ENCODE measurements at places on chromosomes 5 and 9. TPM values are rescaled to one million over a fixed set of nuclear protein-coding genes. Genes with fewer than 3 reads are reported as not detected.

The NFIL3 gene
- 15.1 TPM for polyA plus RNA-seq

The PHPT1 gene
- polyA plus RNA-seq: 129 TPM

The EDIL3 gene
- polyA plus RNA-seq: 89.7 TPM

The THOC3 gene
- polyA plus RNA-seq: 6.5 TPM

The PCDHGA12 gene
- polyA plus RNA-seq: 2.5 TPM

The SPINK13 gene
- polyA plus RNA-seq: not detected

The WDR31 gene
- polyA plus RNA-seq: 0.54 TPM

The FOXD4L3 gene
- polyA plus RNA-seq: not detected

The WNT8A gene
- not detected for polyA plus RNA-seq

The CCNJL gene
- not detected for polyA plus RNA-seq

The PCDHGB4 gene
- polyA plus RNA-seq: 0.50 TPM

The SPATA31E1 gene
- polyA plus RNA-seq: not detected

The PDLIM4 gene
- polyA plus RNA-seq: 12.8 TPM

The OR1Q1 gene
- polyA plus RNA-seq: not detected

The MELK gene
- polyA plus RNA-seq: 1.4 TPM

The ADCY2 gene
- 0.56 TPM for polyA plus RNA-seq

The ENHO gene
- not detected for polyA plus RNA-seq

The GNA14 gene
- polyA plus RNA-seq: 1.0 TPM

The ACTBL2 gene
- polyA plus RNA-seq: not detected

The NEUROG1 gene
- polyA plus RNA-seq: not detected

The SGCD gene
- 12.2 TPM for polyA plus RNA-seq

The DRD1 gene
- 0.13 TPM for polyA plus RNA-seq

The FCN2 gene
- polyA plus RNA-seq: not detected

The GLRA1 gene
- polyA plus RNA-seq: not detected

The BASP1 gene
- 53.0 TPM for polyA plus RNA-seq

The WNK2 gene
- 0.13 TPM for polyA plus RNA-seq

The PAEP gene
- not detected for polyA plus RNA-seq

The LRRC19 gene
- not detected for polyA plus RNA-seq

The SWI5 gene
- polyA plus RNA-seq: 22.7 TPM

The ENC1 gene
- 2.8 TPM for polyA plus RNA-seq

The GPX3 gene
- 520 TPM for polyA plus RNA-seq

The GMCL2 gene
- polyA plus RNA-seq: not detected

The SIMC1 gene
- 4.6 TPM for polyA plus RNA-seq

The ZBTB34 gene
- 2.1 TPM for polyA plus RNA-seq

The IGFBPL1 gene
- 0.72 TPM for polyA plus RNA-seq

The SPOCK1 gene
- polyA plus RNA-seq: 5.4 TPM

The BHMT gene
- 0.05 TPM for polyA plus RNA-seq

The SUSD3 gene
- polyA plus RNA-seq: 5.0 TPM

The ADAMTS13 gene
- polyA plus RNA-seq: 2.0 TPM

The CDC14B gene
- polyA plus RNA-seq: 22.9 TPM

The NR4A3 gene
- polyA plus RNA-seq: 15.3 TPM

The C1QTNF2 gene
- 8.2 TPM for polyA plus RNA-seq

The IL9 gene
- polyA plus RNA-seq: not detected

The C5orf63 gene
- polyA plus RNA-seq: 3.1 TPM

The ZCCHC10 gene
- 11.3 TPM for polyA plus RNA-seq

The ZSWIM6 gene
- polyA plus RNA-seq: 5.3 TPM
